ENCODE measurements at places on chromosomes 1 and 21. TPM values are rescaled to one million over a fixed set of nuclear protein-coding genes. Genes with fewer than 3 reads are reported as not detected.

GRCh38 chr1:77757603-77758002, 2.0 kb downstream of the USP33 start:
- no peak for DNase-seq
- no peak overlapping the region for H3K27ac ChIP-seq
- no peak overlapping the region for H3K4me3 ChIP-seq
- no peaks in the 10 kb centered on the region for H3K36me3 ChIP-seq
- H3K27me3 ChIP-seq = no peaks in the 10 kb centered on the region

DNA sequence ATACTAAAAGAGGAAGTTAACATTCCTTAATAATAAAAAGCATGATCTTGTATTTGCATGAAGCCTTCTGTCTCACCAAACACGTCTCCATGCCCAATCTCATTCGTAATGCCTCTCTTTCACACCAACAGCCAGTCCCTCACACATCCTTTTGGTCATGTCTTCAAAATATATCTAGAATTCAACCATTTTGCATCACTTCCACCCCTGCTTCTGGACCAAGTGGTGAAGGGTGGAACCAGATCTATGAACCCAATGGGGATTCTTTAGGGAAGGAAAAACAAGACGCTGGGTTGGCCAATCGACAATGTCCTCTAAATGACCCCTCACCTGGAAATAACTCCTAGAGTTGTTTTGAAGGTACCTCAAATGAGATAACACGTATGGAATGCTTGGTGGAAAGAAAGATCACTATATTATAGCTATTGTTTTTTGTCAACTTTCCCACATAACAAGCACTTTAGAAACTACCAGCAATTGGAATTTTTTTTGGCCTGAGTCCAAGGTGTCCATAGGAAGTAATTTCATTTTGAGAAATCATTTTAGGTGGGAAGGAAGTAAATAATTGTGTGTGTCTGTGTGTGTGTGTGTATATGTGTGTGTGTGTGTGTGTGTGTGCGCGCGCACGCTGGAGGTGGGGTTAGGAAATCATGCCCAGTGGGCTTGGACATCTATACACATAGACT, at the start of gene KCNA10:
KCNA10 (minus strand) TSS at position 51 of the 686 bp plus-strand sequence. CDS start 388 bp downstream, outside the sequence.
- H3K27me3 ChIP-seq = no peaks in the 10 kb centered on the region
- H3K36me3 ChIP-seq = no peaks in the 10 kb centered on the region
- no peak within 1 kb of the TSS for H3K27ac ChIP-seq
- no peak for DNase-seq
- H3K4me1 ChIP-seq = no peaks in the 10 kb centered on the region

DNA sequence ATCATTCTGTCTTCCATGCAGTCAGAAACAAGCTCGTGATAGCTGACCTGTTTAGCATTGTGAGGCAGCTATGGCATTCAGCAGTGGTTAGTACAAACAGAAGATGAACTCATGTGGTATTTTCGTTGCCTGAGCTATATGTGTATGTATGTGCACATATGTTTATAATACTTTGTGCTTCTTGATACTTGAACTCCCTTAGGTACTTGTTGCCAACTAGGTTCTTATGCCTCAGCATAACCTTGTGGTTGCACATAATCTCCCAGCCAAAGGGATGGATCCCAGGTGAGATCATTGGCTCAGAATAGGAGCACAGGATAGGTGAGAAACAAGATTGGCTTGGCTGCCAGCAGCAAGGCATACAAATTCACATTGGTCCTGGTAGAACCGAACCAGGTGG, 86.1 kb downstream of the VPS26C start:
- no peak for DNase-seq
- no peaks in the 10 kb centered on the region for H3K27me3 ChIP-seq
- no peak overlapping the region for H3K4me3 ChIP-seq

GRCh38 chr1:69686367-69686984, 118.8 kb downstream of the LRRC7 start:
- H3K4me3 ChIP-seq = no peak overlapping the region
- H3K27ac ChIP-seq = no peak overlapping the region
- no peaks in the 10 kb centered on the region for H3K36me3 ChIP-seq
- no peak for DNase-seq
- no peaks in the 10 kb centered on the region for H3K27me3 ChIP-seq

- H3K4me1 ChIP-seq = no peaks in the 10 kb centered on the region
- no peak overlapping the region for H3K4me3 ChIP-seq
- H3K36me3 ChIP-seq = no peaks in the 10 kb centered on the region
- no peak for DNase-seq
- no peaks in the 10 kb centered on the region for H3K27me3 ChIP-seq
Measured at GRCh38 chr1:208855403-208855802, 611.2 kb upstream of the PLXNA2 start.

- no peaks in the 10 kb centered on the region for H3K36me3 ChIP-seq
- no peak overlapping the region for H3K27ac ChIP-seq
- no peaks in the 10 kb centered on the region for H3K4me1 ChIP-seq
- no peak for DNase-seq
- H3K4me3 ChIP-seq = no peak overlapping the region
Measured at GRCh38 chr1:172498857-172499256, 34.1 kb upstream of the SUCO start.

DNA sequence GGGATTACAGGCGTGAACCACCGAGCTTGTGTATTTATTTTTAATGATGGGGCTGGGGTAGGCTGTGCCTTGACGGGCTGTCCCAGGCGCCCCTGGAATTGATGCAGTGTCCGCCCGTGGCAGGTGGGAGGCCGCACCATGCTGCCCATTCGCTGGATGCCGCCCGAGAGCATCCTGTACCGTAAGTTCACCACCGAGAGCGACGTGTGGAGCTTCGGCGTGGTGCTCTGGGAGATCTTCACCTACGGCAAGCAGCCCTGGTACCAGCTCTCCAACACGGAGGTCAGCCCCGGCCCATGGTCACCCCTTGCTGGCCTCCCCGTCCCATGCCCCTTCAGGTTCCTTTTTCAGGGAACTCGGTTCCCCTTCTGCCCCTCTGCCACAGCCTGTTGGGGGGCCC, 13.6 kb upstream of the PEAR1 start:
- no peak overlapping the region for H3K4me3 ChIP-seq
- no peaks in the 10 kb centered on the region for H3K27me3 ChIP-seq
- DNase-seq = no peak
- no peak overlapping the region for H3K27ac ChIP-seq

- no peaks in the 10 kb centered on the region for H3K27me3 ChIP-seq
- no peak for DNase-seq
- H3K4me3 ChIP-seq = no peak overlapping the region
- no peaks in the 10 kb centered on the region for H3K36me3 ChIP-seq
- H3K4me1 ChIP-seq = no peaks in the 10 kb centered on the region
Measured at GRCh38 chr21:41250519-41250918, 66.1 kb upstream of the FAM3B start.

DNA sequence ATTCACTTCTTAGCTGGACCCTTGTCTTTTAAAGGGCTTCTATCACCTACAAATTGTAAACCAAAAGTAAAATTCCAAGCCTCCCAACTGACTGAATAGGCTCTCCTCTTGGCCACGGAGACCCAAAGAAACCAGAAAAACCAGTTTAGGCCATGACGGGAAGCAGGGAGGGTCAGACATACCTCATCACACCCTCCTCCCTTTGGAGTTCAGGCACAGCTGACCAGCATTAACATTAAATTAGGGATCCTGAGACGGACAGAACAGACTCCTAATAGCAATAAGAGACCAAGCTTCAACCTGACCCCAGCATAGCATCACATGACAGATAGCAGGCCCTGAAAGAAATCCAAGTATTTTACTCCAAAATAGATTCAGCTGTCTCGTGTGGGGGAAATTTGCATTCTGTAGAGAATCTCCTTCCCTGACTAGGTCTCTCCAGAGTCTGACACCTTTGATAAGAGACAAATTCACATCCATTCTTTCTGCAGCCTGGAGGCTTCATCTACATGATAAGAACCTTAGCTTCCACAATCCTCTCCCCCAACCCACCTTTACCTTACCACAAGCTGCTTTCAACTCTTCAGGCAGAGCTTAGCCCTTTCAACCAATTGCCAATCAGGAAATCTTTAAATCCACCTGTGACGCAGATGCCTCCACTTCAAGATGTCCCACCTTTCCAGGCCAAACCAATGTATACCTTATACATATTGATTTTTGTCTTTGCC, 177.1 kb upstream of the RAB4A start:
- no peak overlapping the region for H3K4me3 ChIP-seq
- no peak overlapping the region for H3K27ac ChIP-seq
- no peaks in the 10 kb centered on the region for H3K27me3 ChIP-seq

GRCh38 chr1:239306426-239306825, 79.9 kb upstream of the CHRM3 start:
- no peaks in the 10 kb centered on the region for H3K36me3 ChIP-seq
- H3K27me3 ChIP-seq = no peaks in the 10 kb centered on the region
- no peaks in the 10 kb centered on the region for H3K4me1 ChIP-seq
- no peak for DNase-seq
- no peak overlapping the region for H3K27ac ChIP-seq
- no peak overlapping the region for H3K4me3 ChIP-seq

DNA sequence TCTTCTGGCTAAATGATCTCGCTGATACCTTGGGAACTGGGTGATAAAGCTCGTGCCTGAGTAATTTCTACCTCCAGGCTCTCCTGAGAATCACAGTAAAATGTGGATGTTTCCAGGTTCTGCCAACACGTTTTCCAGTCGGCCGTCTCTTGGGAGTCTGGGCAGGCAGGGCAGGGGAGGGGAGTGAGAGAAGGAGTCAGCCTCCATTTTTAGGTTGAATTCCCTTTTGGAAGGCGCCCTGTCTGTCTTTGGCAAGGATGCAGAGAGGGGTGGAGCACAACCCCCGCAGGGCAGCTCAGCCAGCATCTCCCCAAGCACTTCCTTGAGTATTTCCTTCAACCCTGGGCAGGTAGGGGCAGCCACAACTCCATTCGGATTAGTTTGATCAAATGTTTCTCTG, 15.5 kb upstream of the ACTRT2 start:
- H3K4me3 ChIP-seq = no peak overlapping the region
- no peak for DNase-seq
- H3K27ac ChIP-seq = no peak overlapping the region
- no peaks in the 10 kb centered on the region for H3K27me3 ChIP-seq

GRCh38 chr21:43304621-43305335, 122.2 kb downstream of the SIK1 start:
- no peak overlapping the region for H3K4me3 ChIP-seq
- H3K36me3 ChIP-seq = no peaks in the 10 kb centered on the region
- peaks cover 29% of the 10 kb centered on the region for H3K4me1 ChIP-seq

- no peaks in the 10 kb centered on the region for H3K27me3 ChIP-seq
- DNase-seq = no peak
- H3K27ac ChIP-seq = no peak overlapping the region
- H3K36me3 ChIP-seq = peaks cover 14% of the 10 kb centered on the region
- H3K4me3 ChIP-seq = no peak overlapping the region
Measured at GRCh38 chr21:32316361-32317215, 17.9 kb downstream of the MRAP start.

DNA sequence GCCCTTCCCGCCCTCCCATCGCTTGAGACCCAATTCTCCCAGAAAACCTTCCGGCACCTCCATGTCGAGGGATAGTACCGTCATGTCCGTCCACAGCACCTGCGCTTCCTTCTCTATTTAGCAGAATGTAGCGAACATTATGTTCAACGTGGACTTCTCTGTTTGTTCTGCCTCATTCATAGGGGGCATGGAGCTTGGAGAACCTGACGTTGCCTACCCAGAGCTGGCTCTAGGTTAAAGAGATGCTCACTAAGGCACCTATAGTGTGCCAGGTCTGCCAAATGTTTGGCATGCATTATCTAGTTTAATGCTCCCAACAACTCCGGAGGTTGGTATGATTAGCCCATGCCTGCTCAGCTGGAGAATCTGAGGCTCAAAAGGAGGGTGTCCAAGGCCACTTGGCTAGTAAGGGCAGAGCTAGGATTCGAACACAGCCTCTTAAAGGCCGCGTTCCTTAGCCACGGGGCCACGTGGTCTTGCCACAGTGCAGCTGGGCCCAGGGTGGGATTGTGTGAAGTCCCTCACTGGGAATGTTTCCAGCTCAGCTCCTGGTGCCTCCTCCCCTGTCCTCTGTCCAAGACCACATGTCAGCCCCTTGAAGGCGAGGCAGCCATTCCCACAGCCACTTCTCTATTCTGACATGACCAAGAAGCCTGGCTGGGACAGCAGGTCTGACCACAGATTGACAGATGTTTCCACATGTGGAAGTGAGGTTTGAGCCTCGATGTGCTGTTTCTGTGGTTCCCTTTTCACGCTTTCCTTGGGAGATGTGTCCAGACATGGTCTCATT, 57.8 kb downstream of the RUNX3 start:
- no peak for DNase-seq
- H3K27ac ChIP-seq = no peak overlapping the region
- H3K36me3 ChIP-seq = no peaks in the 10 kb centered on the region

DNA sequence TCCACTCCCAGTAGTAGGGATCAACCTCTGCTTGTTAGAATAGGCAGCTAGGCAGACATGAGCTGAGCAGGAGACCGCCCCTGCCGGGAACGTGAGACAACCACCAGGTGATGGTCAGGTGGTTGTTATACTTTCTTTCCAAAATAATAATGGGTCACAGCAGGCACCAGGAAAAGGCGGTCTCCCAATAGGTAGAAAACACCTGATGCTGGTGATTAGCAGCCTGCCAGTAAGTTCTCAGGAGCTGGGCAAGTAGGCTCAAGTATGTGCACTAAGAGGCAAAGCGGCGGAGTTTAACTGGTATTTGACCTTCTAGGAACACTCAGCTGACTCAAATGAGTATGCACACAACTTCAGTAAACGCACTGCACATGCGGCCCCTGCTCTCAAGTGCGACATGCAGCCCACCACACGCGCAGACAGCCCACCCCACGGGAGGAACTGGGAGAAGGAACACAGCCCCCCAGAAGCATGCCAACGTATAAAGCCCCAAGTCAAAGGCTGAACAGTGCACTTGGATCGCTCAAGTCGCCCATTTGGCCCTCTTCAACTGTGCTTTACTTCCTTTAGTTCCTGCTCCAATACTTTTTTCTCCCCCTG, 80.0 kb downstream of the DESI2 start:
- no peak overlapping the region for H3K27ac ChIP-seq
- peaks cover 17% of the 10 kb centered on the region for H3K4me1 ChIP-seq
- no peak for DNase-seq
- no peaks in the 10 kb centered on the region for H3K36me3 ChIP-seq
- H3K27me3 ChIP-seq = no peaks in the 10 kb centered on the region

Gene ANKRD65
- total RNA-seq = not detected

Gene NBPF19
- total RNA-seq = 6.4 TPM

Gene S100A13
- total RNA-seq = 21.5 TPM

Gene S100A1
- 15.9 TPM for total RNA-seq

Gene KLHDC9
- total RNA-seq = 11.0 TPM

Gene SLAMF8
- not detected for total RNA-seq

Gene CLCNKB
- total RNA-seq = not detected

Gene JAK1
- total RNA-seq = 33.7 TPM

Gene CFAP141
- not detected for total RNA-seq

Gene OR10Z1
- total RNA-seq = not detected

Gene TTLL10
- 0.18 TPM for total RNA-seq

Gene LAPTM5
- 184 TPM for total RNA-seq

All from Karpas-422 (cell line).